GM12864 (cell line): ENCODE measurements at places on chromosomes 4 and X.

DNA sequence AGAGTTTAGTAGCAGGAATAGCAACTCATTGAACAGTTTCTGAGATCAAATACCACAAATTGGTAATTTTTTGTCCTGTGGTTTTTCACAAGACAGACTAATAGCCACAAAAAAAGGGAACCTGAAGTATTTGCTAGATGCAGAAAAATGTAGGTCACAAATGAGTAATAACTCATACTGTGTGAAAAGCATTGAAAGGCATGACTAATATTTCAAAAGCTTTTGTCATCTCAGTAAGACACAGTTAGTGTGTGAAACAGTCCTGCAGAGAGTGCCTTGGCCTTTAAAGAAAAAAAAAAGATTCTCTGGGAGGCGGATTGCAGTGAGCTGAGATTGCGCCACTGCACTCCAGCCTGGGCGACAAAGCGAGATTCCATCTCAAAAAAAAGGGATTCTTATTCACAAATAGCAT is 31.4 kb upstream of the SLC25A31 start:
- peak; percentile 57 for DNase-seq

DNA sequence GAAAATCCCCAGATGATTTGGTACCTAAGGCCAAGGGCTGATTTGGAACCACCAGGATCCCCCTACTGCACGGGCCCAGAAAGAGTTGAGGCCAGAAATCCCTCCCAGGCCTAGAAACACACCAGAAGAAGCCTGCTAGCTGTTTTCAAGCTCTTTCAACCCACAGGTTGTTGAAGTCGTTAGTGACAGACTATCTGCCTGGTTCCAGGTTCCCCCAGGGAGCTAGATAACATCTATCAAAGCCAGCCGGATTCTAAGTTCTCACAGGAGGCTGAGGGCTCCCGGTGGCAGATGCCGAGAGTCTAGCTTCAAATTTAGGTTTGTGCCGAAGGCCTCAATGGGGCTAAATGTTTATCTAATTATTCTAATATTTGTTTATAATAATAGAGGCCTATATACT is 132.0 kb upstream of the ATP6AP2 start:
- no peak for DNase-seq

DNA sequence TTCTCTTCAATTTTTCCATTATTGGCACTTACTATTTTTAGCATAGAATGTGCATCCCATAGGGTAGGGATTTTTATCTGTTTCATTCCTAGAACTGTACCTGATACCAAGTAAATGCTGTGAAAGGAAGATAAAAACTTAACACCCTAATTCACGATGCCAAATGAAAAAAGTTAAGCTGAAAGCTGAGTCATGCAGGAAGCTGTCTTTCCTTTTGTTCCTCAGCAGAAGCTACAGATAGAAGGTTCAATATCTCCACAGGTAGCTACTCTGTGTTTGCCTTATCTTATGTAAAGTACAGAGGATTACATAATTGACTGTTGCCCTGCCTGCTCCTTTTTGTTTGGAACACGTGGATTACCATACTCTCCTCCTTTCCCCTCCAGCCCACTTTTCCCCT is 77.0 kb downstream of the LRP2BP start:
- no peak for DNase-seq

DNA sequence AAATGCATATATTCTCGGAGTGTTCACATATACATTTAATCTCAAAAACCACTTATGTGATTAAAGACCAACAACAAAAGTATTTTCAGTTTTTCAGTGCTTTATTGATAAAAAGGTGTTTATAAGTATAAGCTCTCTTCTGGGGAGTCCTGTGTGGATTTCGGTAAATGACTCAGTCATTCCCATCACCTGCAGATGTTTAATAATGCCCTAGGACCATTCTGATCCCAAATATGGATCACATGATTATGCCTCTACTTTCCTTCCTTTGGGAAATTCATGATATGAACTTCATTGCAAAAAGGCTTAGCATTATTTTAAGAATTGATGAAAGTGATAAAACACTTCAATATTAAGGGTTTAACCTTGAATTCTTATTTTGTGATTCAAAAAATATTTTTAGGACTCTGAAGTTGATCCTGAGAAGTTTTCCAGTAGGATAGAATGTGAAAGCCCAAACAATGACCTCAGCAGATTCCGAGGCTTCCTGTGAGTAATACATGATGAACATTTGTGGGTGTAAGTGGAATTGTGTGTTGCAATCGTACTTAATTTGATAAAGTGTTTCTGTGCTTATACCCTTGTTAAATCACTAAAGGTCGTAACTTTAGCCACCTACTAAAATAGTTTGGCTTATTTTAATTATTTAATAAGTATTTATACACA is 40.2 kb downstream of the ATP10D start:
- DNase-seq = no peak

DNA sequence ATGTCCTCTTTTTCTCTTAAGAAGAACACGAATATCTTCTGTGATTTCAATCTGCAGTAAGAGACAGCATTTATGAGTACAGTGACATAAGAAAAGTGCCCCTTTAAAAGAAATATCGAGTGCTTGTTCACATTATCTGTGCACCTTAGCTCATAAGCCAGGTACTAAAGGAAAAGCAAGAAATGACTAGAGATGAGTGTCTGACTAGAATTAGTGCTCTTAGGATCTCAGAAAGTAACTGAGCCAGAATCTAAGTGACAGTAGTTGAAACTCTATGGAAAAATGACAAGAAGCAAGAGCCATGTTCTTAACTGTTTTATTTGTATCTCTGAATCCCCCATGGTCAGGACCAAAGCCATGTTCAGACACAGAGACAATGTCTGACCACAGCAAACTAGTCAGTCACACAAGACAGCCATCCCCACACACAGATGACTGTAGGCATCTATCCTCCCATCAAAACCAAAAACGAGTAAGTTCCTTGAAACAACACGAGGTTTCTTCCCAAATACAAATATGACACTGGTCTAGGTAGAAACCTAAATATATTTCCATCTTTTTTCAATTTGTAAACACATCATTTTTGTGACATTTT is 36.8 kb downstream of the ACSL4 start:
- DNase-seq = no peak

- DNase-seq = no peak
Observed at GRCh38 chrX:124226129-124226528, 106.3 kb upstream of the TEX13D start.

DNA sequence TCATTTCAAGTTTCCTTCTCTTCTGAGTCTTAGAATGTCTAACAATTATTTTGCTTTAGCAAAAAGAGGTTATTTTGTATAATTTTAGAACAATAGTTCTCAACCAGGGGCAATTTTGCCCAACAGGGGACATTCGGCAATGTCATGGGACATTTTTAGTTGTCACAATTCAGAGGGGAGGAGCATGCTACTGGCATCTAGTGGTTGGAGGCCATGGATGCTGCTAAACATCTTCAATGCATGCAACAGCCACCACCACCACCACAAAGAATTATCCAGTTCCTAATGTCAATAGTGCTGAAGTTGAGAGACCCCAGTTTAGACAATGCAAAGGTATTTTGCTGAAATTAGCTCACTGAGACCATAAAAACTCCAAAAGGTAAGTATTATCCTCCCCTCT is 122.5 kb downstream of the ARHGAP6 start:
- no peak for DNase-seq

GRCh38 chr4:41156574-41156973 is 57.8 kb downstream of the APBB2 start:
- no peak for DNase-seq

- no peak for DNase-seq
Observed at GRCh38 chr4:80199947-80200346, 2.6 kb downstream of the PRDM8 start.

- DNase-seq = no peak
Observed at GRCh38 chr4:125837493-125838201, 522.9 kb downstream of the FAT4 start.

DNA sequence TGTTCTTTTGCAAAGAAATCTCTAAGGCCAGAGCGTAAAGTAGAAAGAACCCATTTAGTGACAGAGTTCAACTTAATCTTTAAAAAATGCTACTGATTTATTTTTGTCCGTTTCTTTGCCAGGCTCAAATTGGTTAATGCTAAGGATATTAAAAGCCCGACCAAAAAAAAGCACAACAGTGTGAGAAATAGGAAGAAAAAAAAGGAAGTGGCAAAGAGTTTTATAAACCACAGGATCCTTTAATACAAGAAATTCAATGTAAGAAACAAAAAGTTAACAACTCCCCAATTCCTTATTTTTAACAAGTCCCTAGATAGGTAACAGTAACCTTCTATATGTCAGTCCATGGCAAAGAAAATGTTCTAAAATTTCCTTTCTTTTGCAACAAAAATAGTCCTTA is 480.4 kb downstream of the ACTRT1 start:
- no peak for DNase-seq

- peak; percentile 19 for DNase-seq
Observed at GRCh38 chr4:53640576-53641453, 49.5 kb upstream of the LNX1 start.

DNA sequence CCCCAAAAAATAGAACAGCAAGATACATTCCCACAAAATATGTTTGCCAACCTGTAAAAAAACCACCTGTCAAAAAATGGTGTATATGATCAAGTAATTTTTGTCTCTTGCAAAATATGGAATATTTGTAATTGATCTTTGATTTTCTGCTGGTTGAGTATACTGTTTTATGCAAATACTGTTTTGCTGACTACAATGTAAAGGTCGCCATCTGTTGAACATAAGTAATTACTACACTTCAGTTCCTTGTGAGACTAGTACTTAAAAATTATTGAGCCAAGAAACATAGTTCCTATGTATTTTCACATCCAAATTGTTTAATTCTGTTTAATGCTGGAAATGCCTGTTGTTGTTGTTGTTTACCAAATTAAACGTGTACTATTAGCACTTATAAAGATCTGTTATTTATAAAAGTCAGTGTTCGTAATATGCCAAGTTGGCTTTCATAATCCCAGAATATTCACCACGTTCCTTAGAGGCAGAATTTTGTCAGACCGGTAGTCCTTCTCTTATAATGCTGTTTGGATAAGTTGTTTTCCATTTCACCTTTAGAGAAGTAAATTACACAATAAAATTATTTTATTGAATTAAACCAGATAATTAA is 144.2 kb downstream of the PDLIM5 start:
- peak; percentile 34 for DNase-seq

- no peak for DNase-seq
Observed at GRCh38 chr4:23991444-23991843, 101.6 kb upstream of the PPARGC1A start.

DNA sequence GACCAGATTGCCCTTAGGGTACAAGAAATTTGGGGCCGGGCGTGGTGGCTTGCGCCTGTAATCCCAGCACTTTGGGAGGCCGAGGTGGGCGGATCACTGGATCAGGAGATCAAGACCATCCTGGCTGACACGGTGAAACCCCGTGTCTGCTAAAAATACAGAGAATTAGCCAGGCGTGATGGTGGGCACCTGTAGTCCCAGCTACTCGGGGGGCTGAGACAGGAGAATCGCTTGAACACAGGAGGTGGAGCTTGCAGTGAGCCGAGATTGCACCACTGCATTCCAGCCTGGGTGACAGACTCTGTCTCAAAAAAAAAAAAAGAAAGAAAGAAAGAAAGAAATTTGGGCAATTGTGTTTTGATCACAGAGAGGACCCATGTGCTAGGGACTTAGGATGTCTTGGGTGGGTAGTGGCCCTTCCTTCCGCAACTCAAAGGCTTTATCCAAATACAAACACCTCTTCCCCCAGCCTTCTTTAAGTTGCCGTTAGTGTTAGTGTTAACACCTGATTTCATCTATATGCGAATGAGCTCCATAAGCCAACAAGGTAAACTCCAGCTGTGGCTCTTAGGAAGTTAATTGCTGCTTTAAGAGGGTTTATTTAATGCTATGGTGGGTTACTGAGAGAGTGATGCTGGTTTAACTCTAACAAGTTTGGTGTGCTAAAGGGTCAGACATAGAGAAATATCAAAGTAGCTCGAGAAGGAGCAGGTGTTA is 8.6 kb upstream of the CCDC110 start:
- no peak for DNase-seq

DNA sequence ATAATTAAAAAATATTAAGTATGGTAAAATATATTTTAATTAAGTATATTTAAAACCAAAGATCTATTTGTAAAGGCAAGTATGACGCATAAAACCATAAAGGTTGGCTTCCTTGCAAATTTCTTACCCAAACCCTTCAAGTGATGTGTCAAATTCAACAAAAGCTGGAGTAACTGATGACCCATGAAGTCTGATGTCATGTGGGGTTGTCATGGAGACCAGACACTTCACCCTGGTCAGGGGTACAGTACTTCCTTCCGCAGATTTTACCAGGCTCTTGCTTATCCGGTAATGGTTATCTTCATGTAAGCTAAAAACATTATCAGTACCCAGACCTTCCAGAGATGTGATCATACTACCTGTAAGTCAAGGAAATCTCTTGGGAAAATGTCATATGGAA is 170.1 kb downstream of the WDFY3 start:
- DNase-seq = no peak

GRCh38 chrX:40099055-40099958 is 1.5 kb upstream of the BCOR start:
- peak; percentile 70 for DNase-seq

- no peak for DNase-seq
Observed at GRCh38 chr4:140113653-140114052, 40.3 kb downstream of the MAML3 start.

- no peak for DNase-seq
Observed at GRCh38 chrX:11541510-11541909, 124.2 kb downstream of the ARHGAP6 start.

DNA sequence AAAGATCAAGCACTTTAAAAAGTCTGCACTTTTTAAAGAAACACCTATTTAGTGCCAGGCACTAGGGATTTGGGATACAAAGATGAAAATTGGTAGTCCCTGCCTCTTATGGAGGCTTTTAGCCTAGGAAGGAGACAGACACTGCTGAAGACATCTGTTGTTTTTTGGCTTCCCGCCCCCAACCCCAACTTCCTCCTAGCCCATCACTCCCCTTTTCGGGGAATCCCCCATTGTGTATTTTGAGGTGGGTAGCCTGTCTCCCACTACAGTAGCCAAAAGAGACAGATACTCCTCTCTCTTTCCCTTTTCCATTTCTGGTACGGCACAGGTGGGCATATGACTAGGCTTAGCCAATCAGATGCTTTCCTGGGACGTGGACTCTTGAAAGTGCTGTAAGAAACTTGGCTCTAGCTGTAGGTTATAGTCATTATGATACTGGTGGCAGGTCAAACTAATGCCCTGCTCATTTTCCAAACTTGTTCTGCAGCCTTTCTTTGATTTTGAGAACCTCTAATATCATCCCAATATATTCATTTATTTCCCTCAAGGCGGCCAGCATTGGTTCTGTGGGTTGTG is 194.6 kb upstream of the RBPJ start:
- DNase-seq = no peak

DNA sequence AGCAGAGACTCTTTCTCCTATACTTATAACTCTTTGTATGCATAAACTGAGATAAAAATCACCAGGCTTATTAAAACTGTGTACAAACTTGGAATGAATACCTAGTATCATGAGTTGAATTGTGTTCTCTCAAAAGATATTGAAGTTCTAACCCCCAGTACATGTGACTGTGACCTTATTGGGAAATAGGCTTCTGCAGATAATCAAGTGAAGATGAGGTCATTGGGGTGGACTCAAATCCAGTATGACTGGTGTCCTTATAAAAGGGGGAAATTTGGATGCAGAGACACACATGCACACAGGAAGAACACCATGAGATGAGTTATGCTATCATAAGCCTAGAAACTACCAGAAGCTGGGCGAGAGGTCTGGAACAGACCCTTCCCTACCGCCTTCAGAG is 26.2 kb downstream of the ZNF827 start:
- no peak for DNase-seq
